ENCODE measurements at places on chromosomes 7 and 10.

DNA sequence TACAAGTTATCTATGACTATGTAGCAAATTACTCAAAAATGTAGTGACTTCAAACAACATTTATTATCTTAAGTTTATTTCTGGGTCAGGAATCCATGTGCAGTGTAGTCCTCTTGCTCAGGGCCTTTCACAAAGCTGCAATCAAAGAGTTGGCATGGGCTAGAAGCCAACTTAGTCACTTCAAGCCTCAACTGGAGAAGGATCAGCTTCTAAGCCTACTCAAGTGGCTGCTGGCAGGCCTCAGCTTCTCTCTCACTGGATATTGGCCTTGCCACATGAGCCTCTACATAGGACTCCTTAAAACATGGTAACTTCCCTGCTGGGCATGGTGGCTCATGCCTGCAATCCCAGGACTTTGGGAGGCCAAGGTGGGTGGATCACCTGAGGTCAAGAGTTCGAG is 5.0 kb upstream of the NFE2L3 start:
- no peak for DNase-seq

GRCh38 chr7:47147213-47147631 is 434.7 kb downstream of the TNS3 start:
- no peak for DNase-seq

DNA sequence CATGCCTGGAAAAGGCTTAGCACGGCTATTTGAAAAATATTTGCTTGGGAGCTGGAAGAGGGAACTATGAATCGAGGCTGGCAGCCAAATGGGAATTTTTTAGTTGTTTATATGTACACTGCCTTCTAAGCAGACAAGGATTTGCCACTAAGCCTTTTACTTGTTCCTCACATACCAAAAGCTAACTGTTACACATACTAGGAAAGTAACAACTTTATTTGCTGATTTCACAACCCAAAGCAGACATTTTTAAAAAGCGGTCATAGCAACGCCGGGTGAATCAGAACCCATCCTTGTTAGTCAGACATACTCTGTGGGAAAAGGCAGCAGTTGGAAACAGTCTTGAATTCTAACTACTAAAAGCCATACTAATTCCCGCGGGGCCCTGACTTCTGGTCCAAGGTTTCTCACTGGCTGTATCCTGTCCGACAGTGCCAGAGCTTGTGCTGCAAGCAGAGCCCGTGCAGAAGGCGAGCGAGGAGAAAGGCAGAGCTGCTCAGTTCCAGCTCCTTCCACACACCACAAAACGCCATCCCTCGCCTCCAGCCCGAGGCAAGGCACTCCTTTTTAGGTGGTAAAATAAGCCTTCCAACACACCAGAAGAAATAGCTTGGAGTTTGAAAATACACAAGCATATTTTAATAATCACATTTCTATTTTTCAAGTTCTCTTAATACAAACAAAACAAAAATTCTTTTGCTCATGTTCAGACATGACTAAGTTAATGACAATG is 89.2 kb downstream of the RNF216 start:
- no peak for DNase-seq

- DNase-seq: peak; percentile 67
Observed at GRCh38 chr7:98165827-98166667, 45.2 kb upstream of the BHLHA15 start.

GRCh38 chr10:34091635-34092195 is 723.4 kb downstream of the PARD3 start:
- DNase-seq: no peak

- peak; percentile 39 for DNase-seq
Observed at GRCh38 chr7:49001610-49002033, 77.3 kb downstream of the CDC14C start.

- DNase-seq: no peak
Observed at GRCh38 chr10:49745756-49746155, 16.4 kb downstream of the OGDHL start.

DNA sequence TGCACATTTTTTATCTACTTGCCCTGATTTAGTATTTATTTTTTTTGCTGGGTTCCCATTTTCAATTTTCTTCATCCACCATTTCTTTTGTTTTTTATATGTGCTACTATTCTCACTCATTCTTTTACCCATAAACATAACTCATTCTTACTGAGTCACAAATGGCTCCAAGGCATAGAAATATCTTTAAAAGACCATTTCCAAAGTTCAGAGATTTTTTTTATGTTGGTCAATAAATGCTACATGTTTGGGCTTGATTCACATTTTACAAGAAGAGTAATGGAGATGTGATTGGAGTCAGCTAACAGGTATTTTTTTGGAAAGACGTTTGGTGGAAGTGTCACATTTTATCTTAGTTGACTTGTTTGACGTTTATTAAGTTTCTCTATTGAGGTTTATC is 1303.2 kb upstream of the LRRTM3 start:
- no peak for DNase-seq

DNA sequence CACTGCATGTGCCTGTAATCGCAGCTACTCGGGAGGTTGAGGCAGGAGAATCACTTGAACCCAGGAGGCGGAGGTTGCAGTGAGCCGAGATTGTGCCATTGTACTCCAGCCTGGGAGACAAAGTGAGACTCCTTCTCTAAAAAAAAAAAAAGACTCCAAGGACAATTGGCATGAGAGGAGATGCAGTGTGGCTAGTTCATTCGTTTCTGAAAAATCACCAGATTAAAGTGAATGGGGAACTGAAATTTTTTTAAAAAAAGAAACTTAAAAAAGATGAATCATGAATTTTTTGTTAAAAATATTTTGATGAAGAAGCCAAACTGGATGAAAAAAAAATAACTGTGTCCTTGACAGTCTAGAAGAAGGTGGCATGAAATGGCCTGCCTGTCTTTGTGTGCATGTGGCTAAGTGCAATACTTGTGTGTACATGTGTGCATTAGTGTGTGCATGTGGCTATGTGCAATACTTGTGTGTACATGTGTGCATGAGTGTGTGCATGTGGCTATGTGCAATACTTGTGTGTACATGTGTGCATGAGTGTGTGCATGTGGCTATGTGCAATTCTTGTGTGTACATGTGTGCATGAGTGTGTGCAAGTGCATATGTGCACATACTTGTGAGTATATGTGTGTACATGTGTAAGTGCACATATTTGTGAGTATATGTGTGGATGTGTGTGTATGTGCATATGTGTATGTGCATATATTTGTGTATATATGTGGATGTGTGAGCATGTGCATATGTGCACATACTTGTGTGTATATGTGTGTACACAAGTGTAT is 391.7 kb upstream of the KLF6 start:
- DNase-seq: no peak

- DNase-seq: no peak
Observed at GRCh38 chr7:95485391-95486123, at the start of gene ASB4. Gene ASB4, plus strand, starts transcription at chr7:95485943. Its CDS starts 29 bp downstream, at chr7:95485972.

- no peak for DNase-seq
Observed at GRCh38 chr10:74988054-74988775, 123.2 kb upstream of the SAMD8 start.

DNA sequence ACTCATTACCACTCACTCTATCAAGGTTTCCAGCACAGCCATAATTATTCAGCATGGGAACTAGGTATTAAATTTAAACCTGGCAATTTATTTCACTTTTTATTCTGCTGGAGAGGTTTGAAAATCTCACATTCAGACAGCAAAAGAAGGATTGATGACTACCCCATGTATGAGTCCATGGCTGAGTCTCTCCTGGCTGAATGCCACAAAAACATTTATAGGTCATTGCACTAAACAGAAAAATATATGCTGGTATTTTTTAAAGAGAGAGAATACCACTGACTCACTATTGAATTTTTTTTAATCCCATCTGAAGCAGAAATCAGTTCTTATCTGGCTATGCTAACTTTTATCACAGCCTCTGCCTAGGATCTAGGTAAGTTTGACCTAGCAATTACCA is 336.3 kb downstream of the PPP1R3A start:
- no peak for DNase-seq

- no peak for DNase-seq
Observed at GRCh38 chr7:68222311-68222710, 1225.7 kb downstream of the TYW1 start.

- DNase-seq: no peak
Observed at GRCh38 chr7:103704701-103705100, 258.7 kb upstream of the SLC26A5 start.

Measured in activated CD4-positive, alpha-beta T cell treated with anti-CD3 and anti-CD28 coated beads, Interleukin-2, amount 10 ng/mL, durations not matched to agents 7 days and 5 days (primary cell).